Erythroblast (primary cell): ENCODE measurements at places on chromosomes 2 and 18.

- DNase-seq: no peak
Measured at GRCh38 chr2:62558743-62559142, 52.7 kb upstream of the TMEM17 start.

GRCh38 chr2:231128541-231128940 lies 3.7 kb upstream of the HTR2B start:
- no peak for DNase-seq

DNA sequence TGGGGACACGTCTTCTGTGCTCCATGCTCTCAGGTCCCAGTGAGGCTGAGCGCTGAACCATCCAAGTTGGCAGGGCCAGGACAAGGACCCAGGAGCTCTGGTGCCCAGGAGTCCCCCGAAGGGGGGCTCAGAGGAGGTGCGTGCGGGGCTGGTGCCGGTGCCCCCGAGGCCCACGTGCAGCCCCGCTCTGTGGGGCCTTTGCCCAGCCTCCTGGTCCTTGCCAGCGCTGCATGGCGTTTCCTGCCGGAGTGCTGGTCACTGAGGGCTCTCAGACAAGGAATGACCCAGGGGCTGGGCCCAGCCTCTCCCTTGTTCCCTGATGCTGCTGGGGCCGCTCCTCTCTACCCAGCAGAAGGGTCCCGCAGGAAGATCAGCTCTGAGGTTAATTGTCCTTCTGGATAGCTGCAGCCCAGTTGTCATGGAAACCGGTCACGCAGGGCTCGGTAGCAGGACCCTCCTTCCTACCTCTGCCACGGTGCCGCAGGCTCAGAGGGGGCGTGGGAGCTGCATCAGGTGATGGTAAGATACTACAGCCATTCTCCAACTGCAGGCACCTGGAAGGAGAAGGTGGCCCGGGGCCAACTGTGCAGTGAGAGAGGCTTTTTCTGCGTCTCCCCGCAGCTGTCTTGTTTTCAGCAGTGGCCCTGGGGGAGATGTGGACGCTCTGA lies 64.5 kb downstream of the RRM2 start:
- no peak for DNase-seq

DNA sequence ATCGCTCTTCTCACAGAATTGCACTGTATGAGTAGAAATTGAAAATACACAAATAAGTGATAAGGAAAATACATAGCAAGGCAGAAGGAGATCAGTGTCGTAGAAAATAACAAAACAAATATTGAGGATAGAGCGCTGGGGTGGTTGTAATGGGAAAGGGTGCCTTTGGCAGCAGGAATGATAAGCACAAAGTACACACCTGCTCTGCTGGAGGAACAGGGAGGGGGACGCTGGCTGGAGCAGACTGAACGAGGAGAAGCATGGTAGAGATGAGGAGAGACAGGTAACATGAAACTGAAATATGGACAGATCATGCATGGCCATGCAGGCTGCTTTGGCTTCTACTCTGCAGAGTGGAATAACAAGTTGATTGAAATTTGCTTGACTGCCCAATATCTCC lies 181.2 kb upstream of the FSHR start:
- no peak for DNase-seq

DNA sequence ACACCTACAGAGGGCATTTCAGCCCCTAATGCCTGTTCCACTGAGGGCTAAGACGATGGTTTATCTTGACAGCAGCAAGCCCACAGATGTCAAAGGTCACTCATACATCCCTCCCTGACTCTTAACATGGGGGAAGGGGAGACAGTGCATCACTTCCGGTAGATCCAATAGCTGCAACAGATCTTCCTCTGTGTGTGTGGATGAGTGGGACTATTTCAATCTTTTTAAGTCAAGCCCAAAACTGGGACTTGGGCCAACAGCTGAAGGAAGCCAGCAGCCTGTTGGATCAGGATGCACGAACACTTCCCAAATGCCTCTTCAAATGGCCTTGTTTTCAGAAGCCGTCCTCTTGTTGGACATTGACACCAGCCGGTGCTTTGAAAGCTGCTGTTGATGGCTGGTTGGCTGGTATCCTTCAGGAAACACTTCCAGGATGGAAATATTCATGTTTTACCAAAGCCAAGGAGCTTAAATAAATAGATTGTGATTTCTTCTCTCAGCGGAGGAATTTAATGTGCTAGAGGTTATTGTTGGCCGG lies 59.2 kb downstream of the IL1R2 start:
- no peak for DNase-seq
